ENCODE measurements at places on chromosomes 4 and X.

- DNase-seq, result no peak
Observed at GRCh38 chrX:138150709-138151108, 560.8 kb downstream of the FGF13 start.

DNA sequence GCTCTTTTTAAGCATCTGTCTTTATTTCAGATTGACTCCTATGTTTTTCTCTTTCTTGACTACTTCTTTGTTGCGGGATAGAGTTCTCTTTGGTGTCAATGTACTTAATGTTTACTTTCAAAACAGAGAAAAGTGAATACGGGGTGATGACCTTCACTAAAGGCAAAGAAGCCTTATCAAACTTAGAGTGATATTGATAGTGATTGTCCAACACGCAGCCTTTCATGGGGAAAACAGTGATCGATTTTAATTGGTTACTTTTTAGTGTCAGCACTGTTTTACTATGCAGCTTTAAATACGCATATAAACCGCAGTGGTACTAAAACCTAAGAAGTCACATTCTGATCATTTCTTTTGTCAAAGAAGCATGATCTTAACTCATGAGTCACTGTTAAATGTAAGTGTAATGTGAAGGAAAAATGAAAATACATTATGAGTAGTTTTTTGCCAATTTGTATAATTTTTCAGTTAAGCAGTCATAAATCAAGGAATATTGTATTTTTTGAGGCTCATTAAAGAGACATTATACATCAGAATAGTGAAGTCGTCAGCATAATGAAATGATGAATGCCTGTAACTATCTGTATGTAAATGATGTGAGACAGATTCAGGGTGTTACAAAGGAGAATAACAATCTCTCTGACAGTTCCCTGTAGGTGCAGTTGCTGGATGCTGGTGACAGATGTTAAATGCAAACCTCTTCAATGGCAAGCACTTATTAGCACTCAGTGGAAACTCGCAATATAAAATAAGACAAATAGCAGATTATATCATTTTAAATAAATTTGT, 2082.8 kb upstream of the TENM3 start:
- DNase-seq, result no peak

DNA sequence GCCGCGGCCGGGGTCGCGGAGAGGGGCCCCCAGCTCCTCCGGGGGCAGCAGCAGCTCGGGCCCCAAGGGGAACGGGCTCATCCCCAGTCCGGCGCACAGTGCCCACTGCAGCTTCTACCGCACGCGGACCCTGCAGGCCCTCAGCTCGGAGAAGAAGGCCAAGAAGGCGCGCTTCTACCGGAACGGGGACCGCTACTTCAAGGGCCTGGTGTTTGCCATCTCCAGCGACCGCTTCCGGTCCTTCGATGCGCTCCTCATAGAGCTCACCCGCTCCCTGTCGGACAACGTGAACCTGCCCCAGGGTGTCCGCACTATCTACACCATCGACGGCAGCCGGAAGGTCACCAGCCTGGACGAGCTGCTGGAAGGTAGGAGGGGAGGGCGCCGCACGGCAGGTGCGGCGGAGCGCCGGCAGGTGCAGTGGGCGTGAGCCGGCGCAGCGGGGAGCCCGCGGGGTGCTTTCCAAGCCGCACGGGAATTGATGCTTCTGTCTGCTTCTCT, 886 bp downstream of the DCLK2 start:
- DNase-seq, result no peak

GRCh38 chr4:26321373-26322221, 783 bp downstream of the RBPJ start:
- peak; percentile 10 for DNase-seq

GRCh38 chrX:42495139-42495538, 282.8 kb downstream of the PPP1R2C start:
- no peak for DNase-seq

GRCh38 chrX:118315529-118315928, 30.4 kb upstream of the WDR44 start:
- DNase-seq, result no peak

DNA sequence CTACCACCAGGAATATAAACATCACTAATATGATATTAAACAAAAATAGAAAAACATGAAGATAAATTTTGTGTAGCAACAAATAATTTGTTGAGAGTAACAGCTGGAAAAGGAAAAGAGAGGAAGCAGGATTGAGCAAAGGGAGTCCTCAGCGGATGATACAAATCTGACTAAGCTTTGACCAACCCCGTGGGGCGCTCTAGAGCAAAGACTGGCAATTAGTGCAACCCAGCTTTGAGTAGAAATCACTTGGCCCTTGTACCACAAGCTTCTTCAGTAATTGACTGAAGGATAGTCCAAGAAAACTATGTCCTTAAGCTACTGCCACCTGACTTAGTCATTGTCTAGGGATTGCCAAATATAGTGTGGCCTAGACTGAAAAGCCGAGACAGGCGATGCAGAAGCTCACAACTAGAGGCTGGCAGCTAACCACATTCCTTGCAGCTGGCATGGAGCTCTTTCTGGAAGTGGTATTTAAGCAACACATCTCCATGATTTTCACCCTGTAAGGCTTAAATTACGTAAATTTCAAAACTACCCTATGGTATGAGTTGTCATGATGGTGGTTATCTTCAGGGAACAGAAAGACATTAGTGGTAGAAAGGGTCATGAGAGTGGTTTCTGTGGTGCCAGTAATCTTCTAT, 396.0 kb downstream of the PDGFC start:
- DNase-seq, result no peak
